OCI-M1 (cell line): ENCODE measurements at places on chromosomes 7 and 10.

- no peak for DNase-seq
These were observed 73.3 kb downstream of the KIAA1549 start for GRCh38 chr7:138907850-138908249.

DNA sequence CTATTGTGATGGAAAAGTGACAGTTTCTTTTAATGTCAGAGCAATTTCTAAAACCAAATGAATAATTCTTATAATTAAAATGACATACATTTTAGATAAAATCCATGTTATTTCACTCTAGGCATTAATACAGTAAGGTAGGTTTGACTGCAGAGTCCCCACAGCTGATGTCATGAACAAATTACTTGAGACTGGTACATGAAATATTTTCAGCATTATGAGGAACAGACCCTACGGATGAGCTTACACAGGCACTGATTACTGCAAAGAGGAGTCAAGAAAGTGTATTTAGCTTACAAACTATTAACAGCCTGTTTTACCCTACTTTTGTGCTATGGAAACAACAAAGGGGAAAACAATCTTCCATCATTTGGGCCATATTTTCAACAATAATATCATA lies 8.9 kb downstream of the COL1A2 start:
- no peak for DNase-seq

- no peak for DNase-seq
These were observed 19.3 kb downstream of the NEURL1 start for GRCh38 chr10:103512591-103513379.

DNA sequence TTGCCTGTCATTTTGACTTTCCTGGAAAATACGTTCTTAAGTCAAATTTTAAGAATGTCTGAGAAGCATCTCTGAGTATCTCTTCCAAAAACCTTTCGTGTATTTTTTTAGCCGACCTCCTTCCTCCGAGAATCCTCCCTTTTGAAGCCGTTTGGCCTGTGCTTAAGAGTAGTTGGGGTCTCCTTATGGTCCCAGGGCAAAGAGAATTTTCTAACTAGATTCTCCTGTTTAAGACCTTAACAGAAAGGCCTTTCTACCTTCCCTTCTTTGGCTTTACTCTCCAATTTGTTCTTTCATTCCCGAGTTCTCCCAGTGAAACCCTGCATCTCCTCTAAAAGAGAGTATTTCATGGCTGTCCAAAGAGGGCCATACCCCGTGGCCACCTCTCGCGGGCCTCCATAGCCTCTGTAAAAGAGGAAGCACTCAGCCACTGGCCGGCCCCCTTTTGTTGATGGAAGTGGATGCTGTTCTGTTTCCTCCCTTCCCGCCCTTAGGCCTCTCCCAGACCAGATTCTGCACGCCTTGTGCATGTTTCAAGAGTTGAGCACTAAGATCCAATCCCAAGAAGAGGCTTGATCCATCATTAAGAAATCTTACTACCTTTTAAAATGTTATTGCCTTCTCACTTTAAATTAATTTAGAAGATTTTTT lies 6.6 kb upstream of the FEZF1 start:
- peak; percentile 1 for DNase-seq

DNA sequence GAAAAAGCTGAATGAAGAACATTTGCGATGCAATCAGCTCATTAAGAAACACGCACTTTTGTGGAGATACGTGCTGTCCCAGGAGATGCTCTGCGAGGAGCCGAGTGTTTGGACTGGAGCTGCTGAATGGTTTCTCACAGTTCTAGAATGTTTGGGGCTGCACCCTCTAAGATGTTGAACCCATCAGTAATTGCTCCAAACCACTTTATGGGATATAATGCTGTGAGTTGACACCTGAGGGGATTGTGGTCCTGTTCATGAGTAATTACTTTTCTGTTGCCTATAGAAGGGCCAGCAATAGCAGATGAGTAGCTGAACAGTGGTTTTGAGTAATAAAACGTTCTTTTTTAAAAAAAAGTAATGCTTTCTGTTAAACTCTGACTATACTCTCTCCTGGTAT lies 63.1 kb downstream of the IKZF1 start:
- no peak for DNase-seq

GRCh38 chr10:115136616-115137015 lies 43.5 kb downstream of the ATRNL1 start:
- DNase-seq: no peak

DNA sequence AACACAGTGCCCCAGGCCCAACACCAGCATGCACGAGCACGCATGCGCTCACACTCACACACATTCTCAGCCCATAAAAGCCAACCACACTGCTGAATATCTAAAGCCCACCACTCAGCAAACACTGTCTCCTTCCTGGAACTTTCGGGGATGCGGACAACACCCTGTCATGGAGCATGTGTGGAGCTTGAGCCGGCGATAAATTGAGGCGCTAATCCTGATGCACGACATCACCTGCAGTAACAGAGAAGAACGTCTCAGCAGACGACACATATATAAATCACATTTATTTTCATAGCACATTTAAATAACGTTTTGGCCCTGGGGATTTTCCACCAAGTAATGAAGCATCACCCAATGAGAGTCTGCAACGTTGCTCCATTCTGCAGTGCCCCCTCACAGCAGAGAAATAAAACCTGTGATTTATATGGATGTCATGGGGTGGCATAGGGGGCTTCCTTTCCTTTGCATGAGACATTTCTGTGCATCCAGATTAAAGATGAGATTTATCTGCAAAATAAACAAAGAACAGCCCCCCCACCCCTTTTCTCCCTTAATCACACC lies 267.7 kb upstream of the NFE2L3 start:
- DNase-seq: no peak
